SJSA1 (cell line): ENCODE measurements at places on chromosomes 3 and 15. TPM values are rescaled to one million over a fixed set of nuclear protein-coding genes. Genes with fewer than 3 reads are reported as not detected.

KY gene
- total RNA-seq, result 0.05 TPM in 1 of 2 replicates, not detected in the other

CP gene
- total RNA-seq, result 1.7 TPM in 1 of 2 replicates, not detected in the other

CEP152 gene
- 16.6 and 19.5 TPM in 2 replicates for total RNA-seq

GOLGA6A gene
- total RNA-seq, result not detected in 2 replicates

TIPARP gene
- total RNA-seq, result 42.4 and 50.5 TPM in 2 replicates

ZNF385D gene
- total RNA-seq, result not detected in 2 replicates

PDIA5 gene
- 7.0 and 7.7 TPM in 2 replicates for total RNA-seq

GRCh38 chr15:58308742-58309355, 122.9 kb upstream of the LIPC start:
- H3K27ac ChIP-seq, result no peak overlapping the region
- DNase-seq, result no peak
- no peaks in the 10 kb centered on the region for H3K27me3 ChIP-seq
- H3K4me1 ChIP-seq, result peaks cover 22% of the 10 kb centered on the region
- H3K4me3 ChIP-seq, result no peak overlapping the region

- no peak for DNase-seq
- peaks cover 27% of the 10 kb centered on the region for H3K36me3 ChIP-seq
- H3K27me3 ChIP-seq, result no peaks in the 10 kb centered on the region
Measured at GRCh38 chr3:149009732-149010131, 18.4 kb downstream of the GYG1 start.

DNA sequence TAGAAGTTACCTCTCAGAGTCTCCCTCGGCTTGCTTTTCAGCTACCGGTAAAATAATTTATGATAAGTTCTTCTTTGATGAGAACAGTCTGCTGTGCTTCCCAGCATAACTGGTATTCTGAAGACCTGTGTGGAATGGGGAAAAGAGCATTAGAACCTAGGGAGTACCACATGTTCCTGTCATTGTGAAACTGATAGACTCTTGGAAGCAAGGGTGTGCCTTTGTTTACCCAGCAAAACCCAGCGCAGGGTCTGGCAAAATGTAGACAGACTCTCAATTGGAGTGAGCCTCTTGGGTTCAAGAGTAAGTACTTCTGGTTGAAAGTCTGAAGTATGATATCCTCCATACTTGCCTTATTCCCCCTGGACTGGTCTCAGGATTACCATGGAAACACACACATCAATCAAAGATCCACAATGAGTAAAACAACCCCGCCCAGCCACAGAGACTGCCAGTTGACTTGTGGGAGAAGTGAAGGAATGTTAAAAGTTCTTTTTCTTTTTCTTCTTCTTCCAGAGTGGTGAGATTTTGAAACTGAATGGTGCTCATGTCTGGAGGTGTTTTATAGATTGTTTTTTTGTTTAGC, 652.4 kb upstream of the NAALADL2 start:
- no peaks in the 10 kb centered on the region for H3K36me3 ChIP-seq
- no peaks in the 10 kb centered on the region for H3K4me1 ChIP-seq
- H3K4me3 ChIP-seq, result no peak overlapping the region
- H3K27me3 ChIP-seq, result no peaks in the 10 kb centered on the region
- no peak overlapping the region for H3K27ac ChIP-seq

- no peaks in the 10 kb centered on the region for H3K27me3 ChIP-seq
- no peaks in the 10 kb centered on the region for H3K36me3 ChIP-seq
- H3K27ac ChIP-seq, result no peak overlapping the region
- no peaks in the 10 kb centered on the region for H3K4me1 ChIP-seq
Measured at GRCh38 chr3:158350971-158351370, 220.0 kb upstream of the MLF1 start.

GRCh38 chr3:38267662-38268061, 2.0 kb downstream of the SLC22A13 start:
- no peak overlapping the region for H3K4me3 ChIP-seq
- H3K4me1 ChIP-seq, result no peaks in the 10 kb centered on the region
- no peak for DNase-seq
- H3K36me3 ChIP-seq, result no peaks in the 10 kb centered on the region
- H3K27ac ChIP-seq, result no peak overlapping the region

DNA sequence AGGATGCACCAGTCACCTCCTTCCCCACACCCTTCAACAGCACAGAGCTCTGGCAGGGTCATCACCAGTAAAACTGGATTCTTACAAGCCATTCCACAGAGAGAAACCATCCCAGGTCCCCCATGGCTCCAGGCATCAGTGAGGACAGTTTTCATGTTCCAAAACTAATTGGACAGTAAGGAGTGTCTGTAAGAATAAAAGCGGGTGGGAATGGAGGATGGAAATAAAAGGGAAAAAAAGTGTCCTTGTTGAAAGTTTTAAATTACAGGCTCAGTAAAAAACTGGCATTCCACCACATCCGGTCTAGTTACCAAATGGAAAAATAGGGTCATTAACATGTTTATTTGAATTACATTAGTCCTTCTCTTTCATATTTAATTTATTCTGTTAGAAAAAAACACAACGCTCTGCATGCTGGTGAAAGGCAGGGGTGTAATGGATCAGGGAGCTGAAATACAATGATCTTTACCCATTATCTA, 117.4 kb downstream of the TIGIT start:
- peak; percentile 60 for DNase-seq
- H3K27me3 ChIP-seq, result no peaks in the 10 kb centered on the region
- peaks cover 62% of the 10 kb centered on the region for H3K4me1 ChIP-seq
- no peak overlapping the region for H3K4me3 ChIP-seq

- H3K4me1 ChIP-seq, result 0 out of 2 replicates have a peak, but pooled peaks cover 2% of the 10 kb centered on the region
- H3K36me3 ChIP-seq, result no peaks in the 10 kb centered on the region
- no peak for DNase-seq
- no peak overlapping the region for H3K27ac ChIP-seq
- no peaks in the 10 kb centered on the region for H3K27me3 ChIP-seq
Measured at GRCh38 chr15:76576523-76577279, 240.1 kb downstream of the ISL2 start.

DNA sequence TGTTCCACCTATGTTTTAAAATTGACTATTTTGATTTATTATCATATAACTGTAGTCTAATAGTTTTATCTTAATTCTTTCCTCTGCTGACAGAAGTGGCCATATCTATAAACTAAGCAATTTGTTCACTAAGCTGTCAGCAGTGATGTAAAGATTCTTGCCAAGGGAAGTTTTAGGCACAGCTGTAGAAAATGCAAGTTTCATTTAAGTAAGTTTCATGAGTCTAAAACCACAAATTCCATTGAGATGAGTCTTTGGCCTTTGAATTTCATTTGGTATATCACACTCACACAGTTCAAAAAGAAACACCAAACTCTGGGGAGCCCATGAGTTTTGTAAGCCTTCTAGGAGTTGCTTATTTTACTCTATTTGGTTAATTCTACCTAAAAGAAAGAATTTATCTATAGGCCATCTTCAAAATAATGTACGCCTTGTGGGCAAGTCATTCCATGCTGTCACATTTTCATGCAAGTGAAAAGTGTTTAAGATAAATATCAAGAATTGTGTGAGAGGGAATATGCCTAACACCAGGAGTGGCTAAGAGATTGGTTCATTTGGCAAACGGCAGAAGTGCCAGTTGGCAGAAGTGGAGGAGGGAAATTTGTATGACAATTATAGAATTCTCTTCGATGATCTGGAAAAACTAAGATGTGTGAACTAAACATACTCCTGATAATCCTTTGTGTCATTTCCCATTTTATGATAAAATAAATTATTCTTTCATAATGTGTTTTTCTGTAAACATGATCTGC, 292.9 kb downstream of the ZIC4 start:
- no peaks in the 10 kb centered on the region for H3K36me3 ChIP-seq
- peak overlapping the region; percentile 92 for H3K27ac ChIP-seq
- no peaks in the 10 kb centered on the region for H3K27me3 ChIP-seq
- DNase-seq, result peak; percentile 79

- no peak overlapping the region for H3K27ac ChIP-seq
- no peak overlapping the region for H3K4me3 ChIP-seq
- no peaks in the 10 kb centered on the region for H3K27me3 ChIP-seq
- DNase-seq, result no peak
- no peaks in the 10 kb centered on the region; the same call in 1 of the 2 replicates for H3K4me1 ChIP-seq
Measured at GRCh38 chr3:128236657-128237056, 83.4 kb downstream of the EEFSEC start.

DNA sequence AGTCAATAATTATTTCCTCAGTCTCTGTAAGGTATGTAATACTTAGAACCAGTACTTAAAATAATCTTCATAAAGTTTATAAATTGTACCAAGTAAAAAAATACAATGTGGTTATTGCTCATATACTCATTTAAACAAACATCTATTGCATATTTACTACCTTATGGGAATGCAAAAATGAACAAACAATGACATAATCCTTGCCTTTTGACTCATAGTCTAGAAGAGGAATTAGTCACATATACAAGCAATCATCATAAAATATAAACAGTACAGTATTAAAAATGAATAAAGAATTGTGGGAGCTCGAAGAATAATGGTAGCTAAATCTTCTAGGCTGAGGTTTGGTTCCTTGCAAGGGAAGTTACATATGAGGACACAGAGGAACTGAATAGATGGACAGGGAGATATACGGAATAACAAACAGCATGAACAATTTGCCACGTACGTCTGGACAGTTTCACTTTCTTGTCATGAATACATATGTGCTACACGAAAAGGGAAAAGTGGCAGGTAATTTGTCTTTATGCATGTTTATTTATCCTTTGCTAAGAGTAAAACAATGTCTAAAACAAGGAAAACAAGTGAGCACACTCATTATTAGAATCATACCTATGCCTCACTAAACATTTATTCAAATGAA, 17.2 kb downstream of the IMPG2 start:
- peak; percentile 44 for DNase-seq
- no peaks in the 10 kb centered on the region for H3K27me3 ChIP-seq
- no peaks in the 10 kb centered on the region for H3K36me3 ChIP-seq
- H3K27ac ChIP-seq, result peak overlapping the region; percentile 24
- H3K4me3 ChIP-seq, result peak overlapping the region; percentile 11

DNA sequence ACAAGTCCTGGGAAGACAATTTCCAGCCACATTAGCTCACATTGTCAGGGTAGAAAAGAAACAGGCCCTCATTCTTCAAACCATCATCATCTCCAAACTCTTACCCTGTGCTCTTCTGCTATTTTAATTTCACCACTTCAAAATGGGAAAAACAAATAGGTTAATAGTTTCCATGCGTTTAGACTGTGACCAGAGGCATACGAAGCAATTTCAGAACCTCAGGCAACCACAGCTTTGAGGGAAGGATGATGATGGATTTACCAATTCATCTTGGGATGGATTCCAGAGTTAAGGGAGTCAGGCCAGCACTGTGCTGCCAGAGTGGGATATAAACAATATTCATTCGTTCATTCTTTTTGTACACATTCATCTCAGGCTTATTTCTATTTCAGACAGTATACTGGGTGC, 307.8 kb upstream of the TPRG1 start:
- peaks cover 7% of the 10 kb centered on the region for H3K4me1 ChIP-seq
- H3K4me3 ChIP-seq, result no peak overlapping the region
- peaks cover 26% of the 10 kb centered on the region for H3K36me3 ChIP-seq
- no peaks in the 10 kb centered on the region for H3K27me3 ChIP-seq
- H3K27ac ChIP-seq, result no peak overlapping the region

GRCh38 chr15:44157679-44158078, 37.4 kb downstream of the FRMD5 start:
- DNase-seq, result peak; percentile 94
- no peaks in the 10 kb centered on the region for H3K36me3 ChIP-seq
- peaks cover 56% of the 10 kb centered on the region for H3K4me1 ChIP-seq
- no peak overlapping the region for H3K4me3 ChIP-seq
- peak overlapping the region; percentile 91 for H3K27ac ChIP-seq

DNA sequence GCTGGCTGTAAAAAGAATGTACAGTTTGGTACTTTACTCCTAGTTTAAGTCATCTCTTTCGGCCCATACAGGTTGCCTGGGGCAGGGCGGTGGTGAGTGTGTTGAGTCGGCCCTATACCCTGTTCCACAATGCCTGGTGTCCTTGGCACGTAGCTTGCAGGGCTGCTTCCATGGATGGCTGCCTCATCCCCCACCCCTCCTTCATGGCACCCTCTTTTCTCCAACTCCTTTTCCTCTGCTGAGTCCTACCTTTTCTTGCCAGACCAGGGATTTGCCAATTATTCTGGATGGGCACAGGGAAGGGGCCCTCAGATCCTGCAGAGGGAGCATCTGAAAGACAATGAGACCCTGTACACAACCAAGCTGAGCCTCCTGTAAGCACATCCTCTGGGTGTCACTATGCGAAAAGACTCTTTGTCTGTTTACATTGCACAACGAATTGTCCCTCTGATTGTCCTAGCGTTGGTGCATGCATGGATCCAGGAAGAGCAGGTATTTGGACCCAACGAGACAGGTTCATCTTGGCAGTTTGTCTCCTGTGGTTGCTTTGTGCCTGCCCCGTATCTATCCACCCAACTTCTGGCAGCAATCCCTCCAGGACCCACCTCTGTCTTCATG, 73.6 kb upstream of the CGNL1 start:
- H3K27ac ChIP-seq, result no peak overlapping the region
- H3K4me3 ChIP-seq, result no peak overlapping the region
- no peaks in the 10 kb centered on the region for H3K36me3 ChIP-seq
- no peaks in the 10 kb centered on the region for H3K27me3 ChIP-seq

GRCh38 chr3:36393563-36393962, 13.3 kb downstream of the STAC start:
- H3K36me3 ChIP-seq, result peaks cover 3% of the 10 kb centered on the region; the same call in 1 of the 2 replicates
- H3K27me3 ChIP-seq, result no peaks in the 10 kb centered on the region
- H3K4me1 ChIP-seq, result no peaks in the 10 kb centered on the region
- H3K27ac ChIP-seq, result no peak overlapping the region
- H3K4me3 ChIP-seq, result no peak overlapping the region
